ENCODE measurements at places on chromosomes 4 and X.

- DNase-seq, result no peak
Observed at GRCh38 chrX:38087594-38087993, 81.2 kb downstream of the SYTL5 start.

DNA sequence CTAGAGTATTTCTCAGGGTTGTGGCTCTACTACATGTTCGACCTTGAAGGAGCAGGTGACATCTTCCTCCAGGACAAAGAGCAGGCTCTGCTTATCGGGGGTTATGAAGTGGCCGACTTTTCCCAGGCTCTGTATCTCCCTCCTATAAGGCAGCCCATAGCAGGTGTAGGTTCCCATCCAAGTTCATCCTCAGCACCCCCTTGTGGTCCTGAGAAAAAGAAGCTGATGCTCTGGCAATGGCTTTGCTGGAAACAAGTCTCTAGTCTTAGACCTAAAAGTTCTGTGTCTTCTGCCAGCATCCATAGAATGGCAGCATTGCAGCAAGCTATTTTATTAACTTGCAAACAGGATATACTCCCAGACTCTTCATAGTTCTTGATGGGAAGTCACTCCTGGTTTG, 836.6 kb upstream of the PRKX start:
- DNase-seq, result no peak

DNA sequence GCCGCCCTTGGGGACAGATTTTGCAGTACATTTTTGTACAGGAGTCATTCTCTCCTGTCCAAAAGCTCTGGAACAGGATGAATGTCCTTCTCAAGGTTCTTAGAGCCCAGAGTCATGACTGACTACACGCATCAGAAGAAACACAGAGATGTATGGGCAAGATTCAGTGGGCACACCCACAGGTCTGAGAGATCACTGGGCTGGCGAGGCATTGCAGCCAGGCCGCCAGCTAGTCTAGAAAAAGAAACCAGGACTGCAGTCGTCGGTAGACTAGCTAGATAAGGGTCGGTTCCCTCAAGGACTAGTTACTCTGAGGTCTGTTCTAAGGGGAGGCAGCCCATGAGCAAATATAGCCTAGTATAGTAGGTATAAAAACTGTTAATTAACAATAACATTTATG, 19.8 kb downstream of the GBA3 start:
- DNase-seq, result no peak

GRCh38 chr4:11074581-11075241, 354.0 kb downstream of the HS3ST1 start:
- no peak for DNase-seq

- DNase-seq, result peak; percentile 33
Observed at GRCh38 chrX:40581336-40581920, 658 bp downstream of the ATP6AP2 start.

GRCh38 chr4:188434643-188435042, 295.4 kb downstream of the TRIML1 start:
- DNase-seq, result no peak

DNA sequence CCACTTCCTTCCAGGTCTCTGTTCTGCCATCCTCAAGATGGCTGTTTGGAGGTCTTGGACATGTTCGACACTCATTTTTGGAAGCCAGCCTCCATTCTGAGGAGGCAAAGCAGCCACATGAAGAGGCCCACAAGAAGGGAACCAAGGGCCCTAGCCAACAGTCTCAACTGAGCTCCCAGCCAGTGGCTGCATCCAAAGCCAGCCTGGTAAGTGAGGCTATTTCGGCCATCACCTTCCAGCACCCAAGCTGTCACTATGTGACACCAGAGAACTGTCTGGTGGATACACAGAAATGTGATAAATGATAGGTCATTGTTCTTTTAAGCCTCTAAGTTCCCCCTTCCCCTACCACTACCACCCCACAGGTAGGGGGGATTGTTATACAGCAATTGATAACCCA, 127.2 kb downstream of the NPNT start:
- DNase-seq, result no peak

DNA sequence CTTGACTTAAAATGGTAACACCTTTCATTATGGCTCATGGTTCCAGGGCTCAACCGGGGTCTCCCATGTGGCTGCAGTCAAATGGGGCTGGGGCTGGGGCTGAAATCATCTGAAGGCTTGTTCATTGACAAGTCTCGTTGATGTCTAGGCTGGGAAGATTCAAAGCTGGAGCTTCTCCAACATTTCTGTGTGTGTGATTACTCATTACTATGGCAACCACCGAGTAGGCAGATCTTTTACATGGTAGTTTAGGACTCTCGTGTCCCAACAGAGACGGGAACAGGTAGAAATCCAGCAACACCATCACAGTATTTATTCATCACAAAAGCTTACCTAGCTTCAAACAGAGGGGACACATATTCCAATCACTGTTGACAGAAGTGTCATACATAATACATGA, 7.8 kb downstream of the YTHDC1 start:
- DNase-seq, result no peak

GRCh38 chr4:151952137-151952536, 191.3 kb upstream of the GATB start:
- DNase-seq, result no peak

DNA sequence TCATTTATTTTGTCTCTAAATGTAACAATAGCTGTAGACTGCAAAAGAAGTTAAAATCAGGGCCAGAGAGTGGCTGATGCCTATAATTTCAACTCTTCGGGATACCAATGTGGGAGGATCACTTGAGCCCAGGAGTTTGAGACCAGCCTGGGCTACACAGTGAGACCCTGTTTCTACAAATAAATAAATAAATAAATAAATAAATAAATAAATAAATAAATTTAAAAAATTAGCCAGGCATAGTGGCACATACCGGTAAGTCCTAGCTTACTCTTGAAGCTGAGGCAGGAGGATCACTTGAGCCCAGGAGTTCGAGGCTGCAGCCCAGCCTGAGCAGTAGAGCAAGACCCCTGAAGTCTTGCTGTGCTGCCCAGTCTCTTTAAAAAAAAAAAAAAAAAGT, 79.1 kb downstream of the WWC2 start:
- DNase-seq, result no peak

DNA sequence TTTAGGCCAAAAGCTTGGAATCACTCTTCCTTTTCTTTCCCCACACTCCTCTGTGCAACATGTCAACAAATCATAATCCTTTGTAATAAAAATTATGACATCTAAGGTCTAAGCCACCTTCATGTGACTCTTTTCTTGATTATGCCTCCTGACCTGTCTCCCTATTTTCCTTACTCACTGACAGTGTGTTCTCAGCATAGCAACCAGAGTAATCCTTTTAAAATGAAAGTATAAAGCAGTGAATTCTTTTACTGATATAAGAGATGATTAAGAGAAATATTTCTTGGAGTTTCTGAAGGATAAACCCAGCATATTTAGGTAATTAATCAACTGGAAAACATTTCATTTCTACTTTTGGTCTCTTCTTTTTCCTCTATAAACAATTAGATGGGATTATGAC, 44.7 kb downstream of the USO1 start:
- DNase-seq, result no peak

GRCh38 chr4:79296768-79297428, 29.0 kb downstream of the NAA11 start:
- DNase-seq, result no peak

- no peak for DNase-seq
Observed at GRCh38 chr4:128862608-128863311, 53.3 kb downstream of the JADE1 start.

DNA sequence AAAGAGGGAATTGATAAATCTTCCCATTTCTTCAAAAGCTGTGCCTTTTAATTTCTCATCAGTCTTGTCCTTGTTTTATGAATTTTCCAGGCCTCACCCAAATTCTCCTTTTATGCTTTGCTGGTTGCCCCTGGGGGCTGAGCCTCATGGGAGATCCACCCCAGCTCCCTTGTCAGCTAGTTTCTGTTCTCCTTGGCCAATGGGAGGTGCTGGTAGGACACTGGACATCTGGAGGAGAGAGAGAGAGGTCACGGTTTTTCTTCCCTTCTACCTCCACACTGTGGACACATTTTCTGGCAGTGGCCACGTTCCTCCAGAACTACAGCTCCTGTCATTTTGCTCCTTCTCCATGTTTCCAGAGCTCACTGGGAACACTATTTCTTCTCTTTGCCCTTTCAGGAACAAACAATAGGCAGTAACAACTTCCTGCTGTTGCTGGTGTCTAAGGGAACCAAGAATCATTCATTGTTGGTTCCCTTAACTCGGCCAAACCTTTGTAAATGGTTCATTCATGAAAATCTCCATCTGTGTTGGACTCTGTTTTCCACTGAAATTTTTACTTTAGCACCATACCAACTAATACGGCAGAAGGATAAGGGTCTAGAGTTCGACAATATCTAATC, 334.5 kb downstream of the GPAT3 start:
- no peak for DNase-seq

DNA sequence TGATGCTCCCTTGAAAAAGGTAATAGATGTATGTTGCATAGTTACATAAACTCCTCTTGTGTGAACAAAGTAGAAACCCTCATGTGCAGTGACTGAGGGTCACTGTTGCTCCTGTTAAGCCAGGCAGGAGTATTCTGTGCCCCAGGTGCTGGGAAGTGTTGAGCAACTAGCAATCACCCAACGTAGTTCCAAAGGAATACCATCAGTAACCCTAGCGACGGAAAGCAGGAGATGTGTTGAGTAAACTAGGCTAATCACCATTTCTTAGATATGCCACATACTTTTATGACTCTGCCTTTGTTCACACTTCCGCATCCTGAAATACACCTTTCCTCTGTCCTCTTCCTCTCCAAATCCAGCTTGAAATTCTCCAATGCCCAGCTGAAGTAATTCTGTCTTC, 50.9 kb upstream of the TAB3 start:
- no peak for DNase-seq

DNA sequence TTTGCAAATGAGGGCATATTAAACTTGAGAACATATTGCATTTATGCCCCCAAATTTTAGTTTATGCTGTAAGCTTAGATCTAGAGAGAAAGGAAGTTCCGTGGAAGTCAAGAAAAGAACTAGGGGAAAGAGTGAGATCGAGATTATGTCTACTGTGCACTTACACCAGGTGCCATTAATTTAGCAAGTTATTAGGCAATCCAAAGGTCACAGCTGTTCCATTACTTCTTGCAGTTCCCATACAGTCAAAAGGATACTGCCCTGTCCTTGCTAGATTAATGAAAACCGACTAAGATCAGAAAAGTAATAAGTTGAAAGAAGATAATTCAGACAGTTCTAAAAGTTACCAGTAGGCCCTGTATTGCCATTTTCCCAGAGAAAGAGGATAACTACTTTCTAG, 49.3 kb upstream of the SLC7A11 start:
- no peak for DNase-seq

GRCh38 chrX:138986235-138986634, 274.7 kb upstream of the FGF13 start:
- no peak for DNase-seq

GRCh38 chr4:25865586-25865985, 2.8 kb upstream of the SEL1L3 start:
- DNase-seq, result no peak

DNA sequence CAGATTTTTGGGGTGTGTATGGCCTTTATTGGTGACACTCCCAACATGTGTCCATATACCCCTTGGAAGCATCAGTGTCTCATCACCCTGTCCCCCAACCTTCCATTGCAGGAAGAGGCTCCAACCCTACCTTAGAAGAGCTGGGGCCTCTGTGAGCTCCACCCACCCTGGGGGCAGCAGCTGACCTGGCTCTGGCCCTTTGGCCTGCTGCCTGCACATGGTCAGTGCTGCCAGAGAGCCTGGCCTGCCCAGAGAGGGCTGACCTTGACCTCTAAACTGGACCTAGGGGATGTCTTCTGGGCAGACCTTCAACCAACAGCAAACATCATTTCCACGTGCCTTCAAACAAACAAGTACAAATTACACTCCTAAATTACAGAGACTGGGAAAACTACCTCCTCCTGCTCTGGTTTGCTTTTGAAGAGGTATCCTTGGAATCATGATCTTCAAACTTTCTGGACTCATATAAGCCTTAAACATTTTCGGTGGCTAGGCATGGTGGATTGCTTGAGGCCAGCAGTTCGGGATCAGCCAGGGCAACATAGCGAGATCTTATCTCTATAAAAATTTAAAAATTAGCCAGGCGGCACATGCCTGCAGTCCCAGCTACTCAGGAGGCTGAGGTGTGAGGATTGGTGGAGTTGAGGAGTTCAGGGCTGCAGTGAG, 27.3 kb upstream of the KIAA0232 start:
- DNase-seq, result no peak
